ENCODE measurements at places on chromosomes 4 and X.

DNA sequence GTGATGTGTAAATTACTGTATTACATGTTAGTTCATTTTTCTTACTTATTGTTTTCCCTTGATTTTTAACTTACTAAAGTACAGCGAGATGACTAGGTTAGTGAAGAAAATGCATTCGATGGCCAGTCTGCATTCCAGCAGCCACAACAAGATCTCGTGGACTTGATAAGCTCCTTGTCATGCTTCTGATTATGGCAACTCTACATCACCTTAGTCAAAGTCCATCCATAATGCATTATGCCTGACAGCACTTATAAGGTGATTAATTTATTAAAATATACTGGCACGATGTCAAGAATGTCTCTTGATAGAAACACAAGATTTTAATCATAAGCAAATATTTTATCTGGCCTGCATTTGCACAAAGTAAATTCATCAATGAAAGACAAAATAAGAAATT lies 109.9 kb upstream of the NAP1L5 start:
- no peak for DNase-seq

GRCh38 chr4:78645853-78646757 lies 94.5 kb downstream of the ANXA3 start:
- peak; percentile 72 for DNase-seq

- DNase-seq, result no peak
Measured at GRCh38 chr4:155077452-155078229, 130.8 kb upstream of the NPY2R start.

- no peak for DNase-seq
Measured at GRCh38 chrX:24646006-24646405, 1.1 kb downstream of the PCYT1B start.

Measured in epithelial cell of prostate (primary cell).